ENCODE measurements at places on chromosomes 6 and 20.
A peak's percentile ranks its signal among the peaks of the same experiment; 100 is the strongest.

- no peak for DNase-seq
Measured at GRCh38 chr6:100230115-100230952, 234.4 kb downstream of the SIM1 start.

DNA sequence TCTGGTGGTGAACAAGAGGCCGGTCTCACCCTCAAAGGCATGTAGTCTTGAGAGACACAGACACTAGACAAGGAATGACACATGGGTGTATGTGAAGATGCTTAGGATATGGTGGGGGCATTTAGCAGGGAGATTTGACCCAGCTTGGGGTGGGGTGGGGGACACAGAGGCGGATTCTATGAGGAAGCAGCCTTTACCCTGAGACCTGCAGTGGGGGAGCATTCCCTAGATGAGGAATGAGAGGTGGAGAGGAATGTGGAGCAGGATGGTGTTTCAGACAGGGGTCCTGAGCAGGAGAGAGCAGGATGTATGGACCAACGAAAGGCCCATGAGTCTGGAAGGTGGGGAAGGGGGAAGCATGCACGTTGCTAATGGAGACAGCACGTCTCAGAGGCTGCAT, 57.8 kb downstream of the PHACTR3 start:
- DNase-seq = no peak

DNA sequence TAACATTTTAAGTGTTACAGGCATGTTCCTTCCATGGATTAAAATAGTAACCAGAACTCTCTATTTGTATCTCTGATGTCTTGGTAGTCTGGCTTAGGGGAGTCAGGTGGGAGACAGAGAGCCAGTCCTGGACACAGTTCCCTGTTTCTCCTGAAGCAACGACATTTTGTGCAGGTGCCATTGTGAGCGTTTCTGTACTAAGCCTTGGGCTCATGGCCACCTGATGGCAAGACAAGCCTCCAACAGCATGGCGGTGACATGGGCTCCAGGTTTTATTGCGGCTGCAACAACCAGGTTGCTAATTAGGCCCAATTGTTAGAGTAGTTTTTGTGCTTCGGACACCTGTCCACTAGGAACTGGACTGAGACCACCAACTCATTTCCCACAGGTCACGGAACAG, 105.3 kb downstream of the PRDM13 start:
- DNase-seq = no peak

DNA sequence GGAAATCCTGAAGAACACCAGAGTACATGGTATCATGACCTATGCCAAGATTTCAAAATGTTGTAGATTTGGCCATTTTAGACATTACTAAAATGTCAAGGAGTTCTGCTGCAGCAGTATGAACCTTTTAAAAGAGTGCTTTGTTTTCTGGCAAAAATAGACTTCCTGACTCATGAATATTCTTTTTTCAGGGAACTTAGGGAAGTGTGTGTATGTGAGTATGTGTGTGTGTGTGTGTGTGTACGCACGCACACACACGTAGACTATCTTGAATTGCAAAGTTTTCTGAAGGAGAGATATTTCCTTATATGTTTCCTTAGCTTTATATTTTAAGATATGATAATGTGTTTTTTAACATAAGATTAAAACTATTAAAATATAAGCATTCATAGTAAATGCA, 161.2 kb downstream of the HS3ST5 start:
- DNase-seq = no peak

DNA sequence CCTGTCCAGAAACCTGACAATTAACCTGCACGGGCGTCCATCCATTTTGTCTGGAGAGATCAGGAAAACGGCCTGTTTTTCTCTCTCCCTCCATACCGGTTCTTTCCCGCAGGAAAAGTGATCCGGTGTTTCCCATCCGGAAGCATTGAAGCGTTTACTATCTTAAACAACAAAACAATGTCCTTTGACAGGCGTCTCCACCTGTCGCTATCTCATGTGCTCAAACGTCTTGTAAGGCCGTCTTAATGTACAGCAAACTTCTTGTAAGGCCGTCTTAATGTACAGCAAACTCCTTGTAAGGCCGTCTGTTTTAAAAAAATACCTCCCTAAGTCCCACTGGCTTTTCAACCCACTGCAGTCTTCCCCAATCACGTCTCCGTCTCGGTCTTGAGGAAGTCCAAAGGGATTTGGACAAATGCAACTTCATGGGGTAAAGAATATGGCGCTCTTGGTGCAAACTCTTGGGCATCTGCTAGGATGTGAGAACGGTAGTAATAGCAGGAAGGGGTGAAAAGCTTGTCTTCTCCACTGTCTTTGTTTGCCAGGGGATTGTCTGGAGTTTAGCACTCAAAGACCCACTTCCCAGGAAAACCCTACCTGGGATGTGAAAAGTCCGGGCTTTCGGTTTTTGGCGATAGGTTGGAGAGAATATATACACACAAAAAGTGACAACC, 29.9 kb upstream of the TRIM27 start:
- peak; percentile 26 for DNase-seq

- DNase-seq = peak; percentile 98
Measured at GRCh38 chr20:62707921-62708521, 615 bp upstream of the NTSR1 start.

DNA sequence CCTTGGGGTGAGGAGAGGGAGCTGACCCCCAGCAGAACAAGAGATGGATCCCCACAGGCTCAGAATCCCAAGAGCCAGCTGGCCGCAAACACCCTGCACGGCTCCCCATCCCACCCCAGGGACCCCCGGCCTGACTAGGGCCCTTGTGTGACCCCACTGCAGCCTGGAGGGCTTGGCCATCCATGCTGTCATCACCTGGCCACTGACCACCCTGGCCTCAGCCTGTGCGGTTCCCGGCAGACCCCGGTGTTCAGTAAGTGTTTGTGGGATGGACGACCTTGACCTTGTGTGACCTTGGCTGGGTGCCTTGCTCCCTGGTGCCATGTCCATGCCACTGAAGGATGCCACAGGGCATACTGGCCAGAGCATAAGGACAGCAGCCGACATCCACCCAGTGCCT, 328.3 kb downstream of the TAF4 start:
- DNase-seq = no peak

- DNase-seq = no peak
Measured at GRCh38 chr6:52375780-52376556, 14.0 kb downstream of the PAQR8 start.

DNA sequence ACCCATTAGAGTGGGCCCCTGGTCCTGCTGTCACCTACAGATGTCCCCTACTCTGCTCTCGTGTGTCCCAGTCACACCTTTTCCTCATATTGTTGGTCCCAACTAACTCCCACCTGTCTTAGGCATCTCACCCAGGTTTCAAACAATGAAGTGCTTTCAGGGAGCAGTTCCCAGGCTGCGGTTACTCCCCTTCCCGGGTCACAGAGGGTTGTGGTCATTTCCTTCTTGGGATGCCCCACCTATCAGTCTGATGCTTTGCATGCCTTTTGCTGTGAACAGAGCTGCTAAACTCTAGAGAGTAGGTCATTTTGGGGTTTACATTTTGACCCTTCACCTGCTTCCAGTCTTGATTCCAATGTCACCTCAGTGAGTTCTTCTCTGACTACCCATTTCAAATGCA, 181.6 kb downstream of the CDC5L start:
- no peak for DNase-seq

- no peak for DNase-seq
Measured at GRCh38 chr20:910870-911770, 5.0 kb downstream of the ANGPT4 start.

DNA sequence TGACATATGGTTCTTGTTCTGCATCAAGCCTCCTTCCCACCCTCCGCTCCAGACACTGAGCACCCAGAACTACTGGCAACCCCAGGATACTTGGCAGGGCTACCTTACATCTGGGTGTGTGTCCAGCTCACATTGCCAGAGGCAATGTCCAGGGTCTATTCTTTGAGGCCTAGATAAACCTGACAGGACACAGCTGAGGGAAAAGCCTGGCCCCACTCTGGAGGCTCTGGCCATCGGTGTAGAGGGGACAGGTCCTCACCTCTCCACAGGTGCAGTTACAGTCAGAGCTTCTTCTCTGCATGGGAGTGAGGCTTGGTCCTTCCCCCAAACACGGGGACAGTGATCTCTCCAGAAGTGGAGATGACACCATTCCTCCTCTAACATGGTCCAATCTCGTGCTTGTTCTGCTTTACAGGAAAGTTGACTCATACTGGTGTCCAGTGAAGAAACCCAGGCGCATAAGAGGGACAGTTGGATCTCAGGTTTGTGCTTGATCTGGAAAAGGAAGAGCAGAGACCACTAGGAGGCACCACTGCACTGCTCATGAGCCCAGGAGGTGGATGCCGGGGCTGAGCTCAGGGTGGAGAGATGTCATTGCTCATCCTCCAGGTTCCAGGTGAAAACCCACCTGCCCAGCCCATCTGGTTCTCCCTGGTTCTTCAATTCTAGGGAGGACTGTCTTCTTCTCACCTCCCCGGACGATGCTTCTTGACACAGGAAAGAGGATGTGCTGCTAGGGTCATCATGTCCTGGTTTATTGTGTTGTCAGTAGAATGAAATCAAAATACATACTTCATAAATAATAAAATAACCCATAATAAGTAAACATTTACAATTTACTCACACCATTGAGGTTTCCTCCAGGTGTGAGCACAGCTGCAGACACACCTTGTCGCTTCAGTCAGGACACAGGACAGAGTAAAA, 14.7 kb downstream of the HLA-F start:
- peak; percentile 21 for DNase-seq

- no peak for DNase-seq
Measured at GRCh38 chr6:137588472-137588871, 94.3 kb upstream of the OLIG3 start.

DNA sequence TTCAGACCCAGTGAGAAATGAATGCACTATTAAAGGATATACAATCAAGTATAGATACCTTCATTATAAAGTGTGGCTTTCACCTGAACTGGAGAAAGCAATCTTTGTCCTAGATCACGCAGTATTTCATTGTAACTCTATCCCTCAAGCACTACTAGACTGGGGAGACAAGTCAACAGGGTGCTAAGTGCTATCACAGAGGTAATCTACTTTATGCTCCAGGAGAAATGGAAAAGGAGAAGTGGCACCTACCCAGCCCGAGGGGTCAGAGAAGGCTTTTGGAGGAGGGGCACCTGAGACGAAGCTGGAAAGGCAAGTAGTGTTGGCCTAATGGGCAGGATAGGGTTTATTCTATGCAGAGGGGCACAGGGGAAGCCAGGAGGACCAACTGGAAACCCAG, 17.1 kb downstream of the ZHX3 start:
- no peak for DNase-seq

- DNase-seq = no peak
Measured at GRCh38 chr6:431986-432385, 40.4 kb downstream of the IRF4 start.

DNA sequence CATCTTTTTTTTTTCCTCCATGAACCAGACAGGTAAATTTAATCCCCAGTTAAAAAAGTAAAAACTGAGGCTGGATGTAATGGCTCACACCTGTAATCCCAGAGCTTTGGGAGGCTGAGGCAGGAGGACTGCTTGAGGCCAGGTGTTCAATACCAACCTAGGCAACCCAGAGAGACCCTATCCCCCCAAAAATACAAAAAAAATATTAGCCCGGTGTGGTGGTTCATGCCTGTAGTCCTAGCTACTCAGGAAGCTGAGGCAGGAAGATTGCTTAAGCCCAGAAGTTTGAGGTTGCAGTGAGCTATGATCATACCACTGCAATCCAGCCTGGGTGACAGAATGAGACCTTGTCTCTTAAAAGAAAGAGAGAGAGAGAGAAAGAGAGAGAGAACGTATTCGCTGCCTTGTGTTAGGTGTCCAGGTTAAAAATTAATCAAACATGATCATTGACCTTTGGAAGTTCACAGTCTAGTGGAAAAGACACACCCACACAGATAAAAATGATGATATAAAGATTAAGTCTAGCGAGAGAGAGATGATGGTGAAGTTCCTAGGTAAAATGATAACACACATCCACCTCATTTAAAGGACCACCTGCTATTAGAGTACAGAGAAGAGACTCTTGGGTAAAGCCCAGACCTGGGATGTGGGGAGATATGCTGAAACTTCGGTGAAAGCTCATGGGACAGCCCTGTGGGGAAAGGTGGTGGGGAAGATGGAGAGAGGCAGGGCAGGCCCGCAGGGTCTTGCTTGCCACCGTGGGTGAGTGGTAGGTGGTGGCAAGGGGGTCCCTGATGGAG, 4.8 kb upstream of the NHSL1 start:
- DNase-seq = no peak

DNA sequence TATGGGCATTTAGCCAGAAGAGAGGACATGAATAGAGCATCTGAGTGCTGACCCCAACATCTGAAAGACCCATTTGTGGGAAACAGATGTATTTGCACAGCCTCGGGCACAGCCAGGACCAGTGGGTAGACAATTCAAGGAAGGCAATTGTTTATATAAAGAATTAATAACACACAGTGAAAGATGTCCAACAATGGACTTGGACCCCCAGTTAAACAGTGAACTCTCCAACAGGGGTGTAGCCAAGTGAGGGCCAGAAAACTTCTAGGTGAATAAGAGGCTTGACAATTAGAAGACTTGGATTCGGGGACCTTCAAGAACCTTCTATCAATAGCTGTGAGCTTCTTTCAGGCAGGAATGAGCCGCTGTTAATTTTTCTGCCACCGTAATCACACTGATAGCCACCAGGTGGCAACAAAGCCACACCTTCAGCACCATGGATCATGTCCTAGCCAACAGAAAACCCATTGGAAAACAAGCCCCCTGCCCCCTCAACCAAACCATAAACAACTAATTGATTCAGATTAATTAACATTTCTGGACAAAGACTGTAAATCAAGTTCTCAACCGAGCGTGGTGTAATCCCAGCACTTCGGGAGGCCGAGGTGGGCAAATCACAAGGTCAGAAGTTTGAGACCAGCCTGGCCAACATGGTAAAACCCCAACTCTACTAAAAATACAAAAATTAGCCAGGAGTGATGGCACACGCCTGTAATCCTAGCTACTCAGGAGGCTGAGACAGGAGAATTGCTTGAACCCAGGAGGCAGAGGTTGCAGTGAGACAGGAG, 8.8 kb upstream of the SRSF6 start:
- DNase-seq = peak; percentile 46

GRCh38 chr6:33391922-33392594, 435 bp downstream of the KIFC1 start:
- DNase-seq = peak; percentile 42

DNA sequence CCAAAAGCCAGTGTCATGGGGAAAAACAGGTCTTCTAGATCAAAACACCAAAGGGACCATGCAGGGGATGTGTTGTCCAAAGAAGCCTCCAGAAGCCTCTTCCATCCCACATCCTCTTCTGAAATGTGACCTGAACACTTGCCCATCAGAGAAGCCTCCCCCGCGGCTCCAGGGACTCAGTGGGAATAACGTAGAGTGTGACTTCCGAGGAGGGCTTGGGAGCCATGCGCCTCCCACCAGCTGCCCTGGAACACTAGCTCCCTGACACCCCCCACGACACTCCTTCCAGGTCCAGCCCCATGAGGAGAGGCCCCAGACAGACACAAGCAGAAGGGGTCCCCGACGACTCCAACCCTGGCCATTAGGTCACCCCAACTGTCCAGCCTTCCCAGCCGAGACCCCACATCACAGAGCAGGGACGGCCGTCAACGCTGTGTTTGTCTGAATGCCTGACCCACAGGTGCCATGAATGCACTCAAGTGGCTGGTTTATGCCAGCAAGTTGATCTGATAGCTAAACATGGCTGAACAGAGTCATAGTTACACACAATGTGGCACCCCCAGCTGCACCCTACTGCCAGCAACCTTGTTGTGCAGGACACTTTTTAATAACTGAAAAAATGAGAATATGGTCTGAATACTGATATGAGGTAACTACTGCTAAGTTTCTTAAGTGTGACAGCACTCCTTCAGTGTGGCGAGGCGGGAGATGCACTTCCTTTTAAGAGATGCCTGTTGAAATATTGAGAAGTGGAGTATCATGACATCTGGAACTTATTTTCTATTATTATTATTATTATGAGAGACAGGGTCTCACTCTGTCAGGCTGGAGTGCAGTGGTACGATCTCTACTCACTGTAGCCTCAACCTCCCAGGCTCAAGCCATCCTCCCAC, 58.0 kb downstream of the GINS1 start:
- DNase-seq = no peak

Measured in NCI-H524 (cell line).